Esophagus squamous epithelium (tissue), 5 donors: ENCODE measurements at places on chromosomes 6 and 20. TPM values are rescaled to one million over a fixed set of nuclear protein-coding genes. Genes with fewer than 3 reads are reported as not detected.
A peak's percentile ranks its signal among the peaks of the same experiment; 100 is the strongest.

GRCh38 chr6:119343167-119343566 is 6.4 kb downstream of the MAN1A1 start:
- no peak for DNase-seq

DNA sequence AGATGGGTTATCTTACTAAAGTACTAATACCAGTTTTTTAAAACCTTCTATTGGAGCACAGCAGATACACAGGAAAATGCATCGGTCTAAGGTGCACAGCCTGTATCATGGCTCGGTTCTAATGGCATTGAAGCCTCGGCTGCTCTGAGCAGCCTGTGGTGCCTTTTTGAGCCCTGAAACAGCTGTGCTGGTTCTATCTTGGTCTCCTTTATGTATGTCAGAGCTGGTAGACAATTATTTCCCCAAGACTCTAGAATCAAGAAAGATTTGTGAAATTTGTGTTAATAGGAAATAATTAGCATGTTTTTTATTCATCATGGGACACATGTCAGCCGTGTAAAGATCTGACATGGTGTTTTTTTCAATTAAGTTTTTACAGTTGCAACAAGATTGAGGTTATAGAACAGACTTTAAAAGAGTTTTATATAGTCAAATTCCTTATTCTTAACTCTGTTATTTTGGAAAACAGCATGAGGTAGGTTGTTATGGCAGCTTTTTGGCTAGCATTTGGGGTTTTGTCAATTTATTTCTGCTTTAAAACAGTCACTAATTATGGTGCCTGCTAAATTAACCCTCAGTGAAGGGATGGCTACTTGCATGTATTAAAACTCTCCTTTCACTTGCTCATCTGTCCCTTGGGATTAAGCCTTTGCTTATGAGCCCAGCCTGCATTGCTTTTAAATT is 40.3 kb upstream of the C20orf144 start:
- DNase-seq = no peak

GRCh38 chr6:4856785-4857184 is 80.6 kb downstream of the CDYL start:
- DNase-seq = no peak

GRCh38 chr6:106787327-106788196 is 158.2 kb downstream of the QRSL1 start:
- DNase-seq = no peak

GRCh38 chr20:58463256-58463655 is 51.9 kb downstream of the APCDD1L start:
- no peak for DNase-seq

DNA sequence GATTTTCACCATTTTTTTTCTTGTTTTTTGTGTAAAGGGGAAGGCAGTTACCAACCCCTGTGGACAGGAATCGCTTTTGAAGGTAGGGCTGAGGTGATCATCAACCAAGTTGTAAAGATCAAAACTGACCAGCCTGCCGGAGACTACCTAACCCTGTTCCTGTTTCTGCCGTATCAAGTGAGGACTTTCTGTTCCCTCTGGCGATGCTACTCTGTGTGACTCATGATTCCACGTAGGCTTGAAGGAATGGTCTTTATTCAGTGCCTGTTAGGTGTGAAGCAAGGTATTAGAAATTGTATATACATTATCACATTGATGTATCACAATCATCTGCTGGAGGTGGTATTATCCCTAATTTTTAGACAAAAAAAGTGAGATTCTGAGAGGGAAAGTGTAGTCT is 161.3 kb downstream of the SOX4 start:
- no peak for DNase-seq

DNA sequence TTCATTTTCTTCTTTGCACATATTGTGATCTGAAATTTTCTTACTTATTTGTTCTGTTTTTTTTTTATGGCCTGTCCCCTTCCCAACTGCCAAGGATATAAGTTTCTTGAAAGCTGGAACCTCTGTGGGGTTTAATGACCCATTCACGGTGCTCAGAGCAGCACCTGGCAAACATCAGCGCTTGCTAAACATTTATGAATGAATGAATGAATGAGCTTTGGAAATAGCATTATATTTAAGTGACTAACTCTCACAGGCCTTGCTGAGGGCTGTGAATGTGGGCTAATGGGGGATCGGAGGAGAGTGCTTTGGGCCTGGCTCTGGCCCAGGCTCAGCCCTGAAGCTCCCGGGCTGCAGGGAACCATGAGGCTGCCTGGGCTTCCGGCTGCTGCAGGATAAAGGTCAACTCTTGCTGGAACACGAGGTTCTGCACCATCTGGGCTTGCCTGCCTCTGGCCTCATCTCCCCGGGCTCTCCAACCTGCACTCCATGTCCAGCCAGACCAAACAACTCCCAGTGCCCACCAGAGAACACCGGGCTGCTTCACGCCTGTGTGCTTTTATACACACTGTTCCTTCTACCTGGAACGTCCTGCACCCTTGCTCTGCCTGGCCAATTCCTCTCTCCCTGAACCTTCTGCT is 14.6 kb upstream of the ARMC12 start:
- no peak for DNase-seq

DNA sequence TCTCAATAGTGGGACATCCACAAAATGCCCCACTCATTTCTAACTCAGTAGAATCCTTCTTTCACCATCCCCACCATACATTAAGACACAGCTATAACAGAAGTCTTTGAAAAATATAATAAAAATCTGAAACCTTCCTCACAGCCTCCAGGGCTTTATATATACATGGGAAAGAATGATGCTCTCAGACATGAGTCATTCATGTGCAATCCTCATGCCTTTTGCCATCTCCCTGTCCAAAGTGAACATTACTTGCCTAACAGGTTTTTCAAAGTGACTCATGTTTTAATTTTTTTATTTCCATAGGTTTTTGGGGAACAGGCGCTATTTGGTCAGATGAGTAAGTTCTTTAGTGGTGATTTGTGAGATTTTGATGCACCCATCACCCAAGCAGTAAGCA is 162.7 kb downstream of the RALGAPA2 start:
- DNase-seq = no peak

- no peak for DNase-seq
Measured at GRCh38 chr20:20816969-20817755, 104.7 kb upstream of the RALGAPA2 start.

DNA sequence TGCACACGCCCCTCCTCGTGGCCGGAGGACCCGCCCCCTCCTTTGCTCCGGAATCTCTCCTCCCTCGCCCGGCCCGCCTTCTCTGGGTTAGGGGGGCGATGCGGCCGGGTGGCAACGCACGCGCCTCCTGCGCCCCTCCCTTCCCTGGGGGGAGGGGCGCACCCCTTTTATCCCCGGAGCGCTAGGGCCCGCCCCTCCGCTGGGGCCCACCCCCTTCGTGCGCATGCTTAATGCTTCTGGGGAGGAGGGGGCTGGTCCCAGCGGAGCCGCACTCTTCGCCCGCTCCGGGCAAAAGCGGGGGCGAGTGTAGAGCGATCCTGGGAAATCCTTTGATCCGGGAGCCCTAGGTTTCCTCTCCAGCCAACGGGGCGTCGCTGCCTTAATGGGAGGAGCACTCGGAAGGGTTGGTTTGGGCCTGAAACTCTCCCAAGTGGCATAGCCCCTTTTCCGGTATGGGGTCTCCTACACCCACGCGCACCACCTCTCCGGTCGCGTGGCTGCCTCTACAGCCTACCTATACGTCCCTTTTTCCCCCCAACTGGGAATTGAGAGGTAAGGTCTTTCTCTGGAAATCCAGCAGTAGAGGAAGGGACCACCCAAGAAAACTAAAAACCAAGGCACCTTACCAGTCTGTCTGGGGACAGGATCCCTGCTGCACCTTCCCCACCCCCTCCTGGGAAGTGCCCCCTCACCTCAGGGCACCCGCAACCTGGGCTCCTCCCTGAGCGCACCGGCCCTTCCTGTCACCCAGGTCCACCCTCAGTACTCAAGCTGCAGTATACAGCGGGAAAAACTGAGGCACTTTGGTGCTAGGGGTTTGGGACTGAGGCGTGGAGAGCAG is 2.1 kb downstream of the SOX12 start:
- peak; percentile 54 for DNase-seq

DNA sequence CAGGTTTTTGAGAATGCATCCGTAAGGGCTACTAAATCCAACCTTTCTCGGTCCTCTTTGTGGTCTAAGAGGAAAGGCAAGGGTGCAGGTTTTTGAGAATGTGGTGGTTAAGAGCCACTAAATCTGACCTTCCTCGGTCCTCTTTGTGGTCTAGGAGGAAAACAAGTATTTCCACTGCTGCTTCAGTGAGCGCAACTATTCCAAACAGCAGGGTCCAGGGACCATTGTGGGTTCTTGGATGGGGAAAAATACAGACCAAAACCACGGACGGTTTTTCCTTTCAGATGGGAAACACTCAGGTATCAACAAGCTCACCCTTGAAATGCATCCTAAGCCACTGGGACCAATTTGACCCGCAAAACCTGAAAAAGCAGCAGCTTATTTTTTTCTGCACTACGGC is 21.9 kb downstream of the BTBD9 start:
- no peak for DNase-seq

DNA sequence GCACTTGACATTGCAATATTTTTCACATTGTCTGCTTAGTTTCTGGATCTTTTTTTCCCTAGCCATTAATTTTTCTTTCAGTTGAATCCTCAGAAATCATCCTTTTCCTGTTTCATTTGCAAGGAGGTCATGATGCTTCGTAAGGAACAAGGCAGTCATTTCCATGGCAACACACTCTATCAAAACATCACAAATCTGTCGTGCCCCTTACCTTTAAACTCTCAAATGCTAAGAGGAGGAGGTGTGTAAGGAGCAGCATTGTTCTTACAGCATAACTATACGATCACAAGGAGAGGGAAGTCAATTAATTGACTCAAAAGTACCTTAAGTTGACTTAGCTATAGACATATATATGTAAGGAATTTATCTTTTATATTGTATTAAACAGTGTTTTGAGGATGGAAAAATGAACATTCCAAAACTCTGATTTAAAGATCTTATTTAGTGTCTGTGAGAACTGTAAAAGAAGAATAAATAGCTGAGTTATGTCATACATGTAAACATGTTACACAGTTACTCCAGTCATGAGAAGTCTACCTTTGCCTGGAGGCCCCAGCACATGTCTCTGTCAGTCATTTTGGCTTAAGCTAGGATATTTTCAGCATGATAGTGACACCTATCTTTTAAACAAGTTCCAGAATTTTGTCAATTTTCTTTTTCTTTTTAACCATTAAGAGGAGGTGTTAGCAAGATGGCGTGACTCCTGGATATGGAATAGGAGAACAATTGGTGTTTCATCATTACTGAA is 41.6 kb downstream of the CDKAL1 start:
- DNase-seq = no peak

DNA sequence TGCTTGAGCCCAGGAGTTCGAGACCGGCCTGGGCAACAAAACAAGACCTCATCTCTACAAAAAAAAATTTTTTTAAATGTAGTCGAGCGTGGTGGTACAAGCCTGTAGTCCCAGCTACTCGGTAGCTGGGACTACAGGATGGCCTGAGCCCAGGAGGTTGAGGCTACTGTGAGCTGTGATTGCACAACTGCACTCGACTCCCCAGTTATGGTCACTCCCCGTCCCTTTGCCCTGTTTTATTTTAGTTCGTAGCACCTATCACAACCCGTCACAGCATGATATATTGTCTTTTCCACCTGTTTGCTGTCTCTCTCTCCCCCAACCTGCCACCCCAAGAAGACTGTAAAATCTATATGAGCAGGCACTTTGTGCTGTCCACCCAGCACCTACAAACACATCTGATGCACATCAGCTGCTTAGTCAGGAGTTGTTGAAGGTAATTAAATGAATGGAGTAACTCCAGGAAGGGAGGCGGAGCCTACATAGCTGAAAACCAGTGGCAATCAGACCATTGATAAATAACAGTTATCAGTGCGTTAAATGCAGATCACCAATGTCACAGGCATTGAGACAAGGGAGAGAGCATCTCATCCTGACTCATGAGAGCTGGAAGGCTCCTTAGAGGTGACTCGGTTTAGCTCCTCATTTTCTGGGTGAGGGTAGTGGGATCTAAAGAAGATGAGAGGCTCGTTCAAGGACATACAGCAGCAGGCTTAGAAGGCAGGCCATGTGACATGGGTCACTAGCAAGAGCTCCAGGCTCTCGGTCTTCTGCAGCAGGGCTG is 14.4 kb upstream of the XRN2 start:
- no peak for DNase-seq

The LY6G6D gene
- not detected for total RNA-seq

The LY86 gene
- not detected for total RNA-seq

The TSHZ2 gene
- 4.7 TPM for total RNA-seq

The RIMS1 gene
- 16.8 TPM for total RNA-seq

The C6orf132 gene
- total RNA-seq = 175 TPM

The ELMO2 gene
- total RNA-seq = 27.5 TPM
